ENCODE measurements at places on chromosomes 12 and 14. TPM values are rescaled to one million over a fixed set of nuclear protein-coding genes. Genes with fewer than 3 reads are reported as not detected.

C1RL gene
- 11.6 TPM for polyA plus RNA-seq

ITFG2 gene
- polyA plus RNA-seq, result 36.7 TPM

FOXN4 gene
- polyA plus RNA-seq, result 0.15 TPM

PZP gene
- 0.27 TPM for polyA plus RNA-seq

SRGAP1 gene
- polyA plus RNA-seq, result 6.3 TPM

CPM gene
- 2.7 TPM for polyA plus RNA-seq

SERPINA5 gene
- polyA plus RNA-seq, result not detected

GRCh38 chr12:55060470-55060869 lies 40.7 kb downstream of the NEUROD4 start:
- DNase-seq, result no peak

GRCh38 chr12:110590806-110591326 lies 7.7 kb upstream of the PPTC7 start:
- DNase-seq, result peak; percentile 45

DNA sequence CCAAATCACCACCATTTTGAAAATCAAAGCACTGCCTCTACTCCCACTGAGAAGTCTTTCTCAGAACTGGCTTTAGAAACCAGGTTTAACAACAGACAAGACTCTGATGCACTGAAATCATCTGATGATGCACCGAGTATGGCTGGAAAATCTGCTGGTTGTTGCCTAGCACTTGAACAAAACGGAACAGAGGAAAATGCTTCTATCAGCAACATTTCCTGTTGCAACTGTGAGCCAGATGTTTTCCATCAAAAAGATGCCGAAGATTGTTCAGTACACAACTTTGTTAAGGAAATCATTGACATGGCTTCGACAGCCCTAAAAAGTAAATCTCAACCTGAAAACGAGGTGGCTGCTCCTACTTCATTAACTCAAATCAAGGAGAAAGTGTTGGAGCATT lies 115.0 kb upstream of the NPAS3 start:
- no peak for DNase-seq

- DNase-seq, result no peak
These were observed 258.7 kb downstream of the SYT10 start for GRCh38 chr12:33180918-33181317.

- peak; percentile 67 for DNase-seq
These were observed 69.1 kb downstream of the VCPKMT start for GRCh38 chr14:50047274-50047676.

- peak; percentile 14 for DNase-seq
These were observed 2.9 kb upstream of the PFDN5 start for GRCh38 chr12:53292426-53292825.

DNA sequence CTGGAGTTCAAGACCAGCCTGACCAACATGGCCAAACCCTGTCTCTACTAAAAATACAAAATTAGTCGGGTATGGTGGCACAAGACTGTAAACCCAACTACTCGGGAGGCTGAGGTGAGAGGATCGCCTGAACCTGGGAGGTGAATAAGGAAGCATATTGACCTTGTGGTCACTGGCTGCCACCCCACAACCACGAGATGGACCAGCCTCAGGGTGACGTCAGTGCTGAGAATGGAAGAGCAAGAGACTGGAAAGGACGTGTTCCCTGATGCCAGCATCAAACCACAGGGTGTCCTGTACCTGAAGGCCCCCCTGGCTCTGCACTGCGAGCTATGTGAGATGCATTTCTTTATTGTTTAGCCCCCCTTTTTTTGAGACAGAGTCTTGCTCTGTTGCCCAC lies 45.9 kb upstream of the BDKRB2 start:
- no peak for DNase-seq

- DNase-seq, result peak; percentile 61
These were observed 14.5 kb upstream of the CLEC4A start for GRCh38 chr12:8108808-8109398.

DNA sequence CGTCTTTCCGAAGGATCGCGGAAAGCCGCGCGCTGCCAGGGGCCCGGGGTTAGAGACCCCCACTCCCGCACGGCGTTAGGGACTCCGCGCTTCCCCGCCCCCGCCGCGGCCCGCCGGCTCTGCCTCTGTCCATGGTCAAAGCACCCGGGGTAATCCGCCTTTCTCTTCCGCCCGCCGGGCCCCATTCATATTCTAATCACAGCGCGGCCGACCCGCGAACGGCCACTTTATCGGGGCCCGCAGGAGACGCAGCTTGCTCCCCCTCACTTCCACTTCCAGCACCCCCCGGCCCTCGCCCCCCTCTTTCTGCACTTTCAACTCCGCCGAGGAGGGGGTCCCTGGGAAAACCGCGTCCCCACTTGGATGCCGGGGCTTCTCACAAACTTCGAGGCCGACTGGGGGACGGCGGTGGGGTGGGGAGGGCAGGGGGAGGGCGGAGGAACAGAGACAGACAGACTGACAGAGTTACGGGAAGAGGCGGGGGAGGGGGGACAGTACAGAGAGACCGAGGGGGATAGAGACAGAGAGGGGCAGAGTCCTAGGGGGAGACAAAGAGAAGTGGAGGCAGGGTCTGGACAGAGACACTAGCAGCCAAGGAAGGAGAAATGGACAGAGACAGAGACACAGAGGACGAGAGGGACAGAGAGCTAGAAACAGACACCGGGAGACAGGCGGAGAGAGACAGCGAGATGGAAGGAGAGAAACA lies 1.1 kb upstream of the RFX4 start:
- DNase-seq, result peak; percentile 54

DNA sequence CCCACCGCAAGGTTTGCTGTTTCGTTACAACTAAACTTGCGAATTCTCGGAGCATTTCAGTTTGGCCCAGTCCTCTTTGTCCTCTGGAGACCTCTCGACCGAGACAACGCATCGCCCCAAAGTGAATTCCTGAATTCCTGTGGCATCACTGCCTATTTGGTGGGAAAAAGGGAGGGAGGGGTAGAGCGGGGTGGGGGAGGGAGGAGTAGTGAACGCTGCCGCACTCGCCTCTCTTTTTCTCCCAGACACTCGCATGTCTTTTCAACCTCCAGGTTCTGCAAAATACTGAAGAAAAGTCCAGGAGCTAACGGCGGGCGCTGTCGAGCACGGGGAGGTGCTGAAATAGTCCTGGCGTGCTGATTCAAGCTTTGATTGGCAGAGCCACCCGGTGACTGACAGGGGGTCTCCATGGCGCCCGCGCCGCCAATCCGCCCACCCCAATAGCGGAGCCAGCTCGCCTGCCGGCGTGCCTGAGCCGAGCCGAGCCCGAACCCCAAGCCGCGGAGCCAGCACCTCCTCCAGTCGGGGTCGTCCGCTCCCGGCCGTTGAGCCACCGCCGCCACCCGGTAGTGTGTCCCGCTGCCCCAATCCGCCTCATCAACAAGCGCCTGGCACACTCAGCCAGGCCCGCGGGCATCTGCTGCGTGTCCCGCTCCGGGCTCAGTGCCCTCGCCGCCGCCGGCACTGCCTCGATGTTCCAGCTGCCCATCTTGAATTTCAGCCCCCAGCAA lies at the start of gene SIX6:
Gene SIX6 (plus strand): TSS at position 440 of the 731 bp plus-strand sequence. CDS start 253 bp downstream, at position 693.
- DNase-seq, result no peak

DNA sequence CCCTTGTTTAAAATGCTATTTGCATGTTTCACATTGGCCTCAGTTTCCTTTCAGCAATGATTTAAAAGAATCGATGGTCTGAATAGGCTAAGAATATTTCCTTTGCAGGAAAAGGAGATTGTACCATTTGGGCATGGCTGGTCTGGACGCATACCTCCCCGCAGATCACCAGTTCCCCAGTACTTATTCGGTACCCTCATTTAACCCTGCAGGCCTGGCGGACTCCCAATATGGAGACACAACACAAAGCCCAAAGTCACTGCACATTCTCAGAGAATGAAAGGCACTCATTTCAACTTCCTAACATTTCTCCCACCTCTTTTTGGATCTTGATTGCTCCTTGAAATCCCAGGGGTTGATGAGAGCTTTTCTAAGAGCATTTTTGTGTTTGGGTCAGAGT lies 152.9 kb downstream of the GCH1 start:
- DNase-seq, result no peak

GRCh38 chr12:93729934-93730333 lies 52.8 kb downstream of the CRADD start:
- DNase-seq, result no peak

- no peak for DNase-seq
These were observed 102.7 kb downstream of the ST8SIA1 start for GRCh38 chr12:22231836-22232235.

DNA sequence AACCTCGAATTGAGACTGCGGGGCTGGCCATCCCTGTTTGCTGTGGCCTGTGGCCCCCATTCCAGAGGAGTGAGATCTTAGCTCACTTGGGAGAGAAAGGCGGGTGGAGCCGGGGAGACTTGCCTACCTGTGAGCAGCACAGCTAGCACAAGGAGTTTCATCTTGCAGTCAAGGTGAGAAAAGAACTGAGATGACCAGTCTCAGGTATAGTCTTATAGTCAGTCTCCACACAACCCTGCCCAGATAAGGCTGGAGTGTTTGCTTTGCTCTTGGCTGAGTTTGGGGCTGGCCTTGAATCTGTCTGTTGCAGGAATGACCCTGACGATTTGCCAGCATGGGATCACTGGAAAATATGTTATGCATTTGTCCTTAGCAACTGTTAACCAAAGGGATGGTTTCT lies at the start of gene PLA2G1B:
Gene PLA2G1B (minus strand): TSS at position 187 of the 400 bp plus-strand sequence. CDS start 26 bp downstream, at position 161.
- DNase-seq, result no peak
